ENCODE measurements at places on chromosomes 5 and 9.
A peak's percentile ranks its signal among the peaks of the same experiment; 100 is the strongest.

DNA sequence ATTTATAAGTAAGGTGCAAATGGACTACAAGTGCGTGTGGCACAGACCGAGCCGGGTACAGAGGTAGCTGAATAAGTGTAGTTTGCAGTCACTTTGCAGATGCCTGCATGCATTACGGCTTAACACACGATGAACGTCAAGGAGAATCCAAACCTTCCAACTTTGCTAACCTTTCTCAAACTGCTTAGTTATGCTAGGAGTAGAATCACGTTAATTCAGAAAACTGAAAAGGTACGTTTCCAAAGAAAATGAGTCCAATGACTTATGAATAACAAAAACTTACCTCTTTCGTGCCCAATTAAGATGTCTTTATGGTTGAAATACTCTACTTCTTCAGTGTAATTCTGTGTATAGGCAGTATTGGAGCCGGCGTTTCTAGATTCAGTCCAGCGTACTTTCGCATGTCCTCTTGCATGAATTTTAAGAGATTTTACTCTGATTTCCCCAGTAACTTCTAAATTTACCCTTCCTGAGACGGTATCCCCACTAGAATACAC lies 539 bp downstream of the ARRDC3 start:
- DNase-seq, result peak; percentile 64

GRCh38 chr5:3929799-3930198 lies 334.2 kb downstream of the IRX1 start:
- no peak for DNase-seq

DNA sequence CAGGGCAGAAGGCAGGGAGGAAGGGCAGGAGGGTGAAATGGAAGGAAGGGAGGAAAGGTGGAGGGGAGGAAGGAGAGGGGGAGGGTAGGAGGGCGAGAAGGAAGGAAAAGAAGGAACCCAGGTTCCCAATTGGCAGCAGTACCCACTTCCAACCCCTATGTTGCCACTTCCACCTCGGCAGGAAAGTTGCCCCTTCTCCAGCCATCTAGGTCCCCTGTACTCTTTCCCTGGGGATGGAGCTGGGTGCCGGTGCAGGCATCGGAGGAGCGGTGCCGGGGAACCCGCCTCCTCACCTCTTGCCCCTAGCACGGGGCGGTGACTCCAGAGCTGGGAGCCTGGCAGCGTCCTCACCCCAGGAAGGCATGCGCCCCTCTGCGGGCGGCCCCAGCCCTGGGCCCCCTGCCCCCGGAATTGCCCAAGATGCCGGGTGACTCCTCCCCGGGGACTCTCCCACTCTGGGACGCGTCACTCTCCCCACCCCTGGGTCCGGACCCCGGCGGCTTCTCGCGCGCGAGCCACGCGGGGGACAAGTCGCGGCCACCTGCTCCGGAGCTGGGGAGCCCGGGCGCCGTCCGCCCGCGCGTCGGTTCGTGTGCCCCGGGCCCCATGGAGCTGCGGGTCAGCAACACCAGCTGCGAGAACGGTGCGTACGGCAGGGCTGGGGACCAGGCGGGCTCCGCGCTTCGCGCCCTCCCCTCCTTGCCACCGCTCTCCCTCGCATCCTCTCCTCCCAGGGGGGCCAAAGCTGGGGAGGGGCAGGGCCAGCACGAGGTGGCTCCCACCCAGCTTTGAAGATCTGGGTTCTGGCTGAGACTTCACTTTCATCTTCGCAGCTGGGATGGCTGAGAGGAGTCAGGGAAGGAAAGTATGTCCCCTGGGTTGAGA lies at the start of gene NIPAL4:
Gene NIPAL4 (plus strand): TSS at position 499 of the 885 bp plus-strand sequence. CDS start 108 bp downstream, at position 607.
- DNase-seq, result no peak

- peak; percentile 14 for DNase-seq
Observed at GRCh38 chr5:77935506-77936364, 159.6 kb upstream of the TBCA start.

- DNase-seq, result no peak
Observed at GRCh38 chr9:22838266-22838665, 391.6 kb downstream of the DMRTA1 start.

DNA sequence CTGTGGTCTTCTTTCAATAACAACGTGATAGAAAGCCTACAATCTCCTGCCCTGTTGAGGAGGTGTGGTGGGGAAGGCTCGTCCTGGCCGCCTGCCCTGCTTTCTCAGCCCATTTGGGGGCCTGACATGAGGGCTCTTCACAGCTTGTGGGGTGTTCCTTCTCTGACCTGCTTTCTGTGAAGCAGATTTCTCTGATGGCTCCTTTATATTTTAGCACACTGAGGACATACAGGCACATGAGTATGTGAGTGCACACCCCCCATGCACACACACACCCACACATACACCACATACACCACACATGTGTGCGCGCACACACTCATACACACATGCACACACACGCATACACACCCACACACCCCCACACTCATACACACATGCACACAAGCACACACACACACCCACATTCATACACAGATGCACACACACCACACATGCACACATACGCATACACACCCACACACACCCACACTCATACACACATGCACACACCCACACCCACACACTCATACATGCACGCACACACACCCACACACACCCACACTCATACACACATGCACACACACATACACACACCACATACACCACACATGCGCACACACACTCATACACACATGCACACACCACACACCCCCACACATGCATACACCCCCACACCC lies 117.5 kb downstream of the COL5A1 start:
- no peak for DNase-seq

DNA sequence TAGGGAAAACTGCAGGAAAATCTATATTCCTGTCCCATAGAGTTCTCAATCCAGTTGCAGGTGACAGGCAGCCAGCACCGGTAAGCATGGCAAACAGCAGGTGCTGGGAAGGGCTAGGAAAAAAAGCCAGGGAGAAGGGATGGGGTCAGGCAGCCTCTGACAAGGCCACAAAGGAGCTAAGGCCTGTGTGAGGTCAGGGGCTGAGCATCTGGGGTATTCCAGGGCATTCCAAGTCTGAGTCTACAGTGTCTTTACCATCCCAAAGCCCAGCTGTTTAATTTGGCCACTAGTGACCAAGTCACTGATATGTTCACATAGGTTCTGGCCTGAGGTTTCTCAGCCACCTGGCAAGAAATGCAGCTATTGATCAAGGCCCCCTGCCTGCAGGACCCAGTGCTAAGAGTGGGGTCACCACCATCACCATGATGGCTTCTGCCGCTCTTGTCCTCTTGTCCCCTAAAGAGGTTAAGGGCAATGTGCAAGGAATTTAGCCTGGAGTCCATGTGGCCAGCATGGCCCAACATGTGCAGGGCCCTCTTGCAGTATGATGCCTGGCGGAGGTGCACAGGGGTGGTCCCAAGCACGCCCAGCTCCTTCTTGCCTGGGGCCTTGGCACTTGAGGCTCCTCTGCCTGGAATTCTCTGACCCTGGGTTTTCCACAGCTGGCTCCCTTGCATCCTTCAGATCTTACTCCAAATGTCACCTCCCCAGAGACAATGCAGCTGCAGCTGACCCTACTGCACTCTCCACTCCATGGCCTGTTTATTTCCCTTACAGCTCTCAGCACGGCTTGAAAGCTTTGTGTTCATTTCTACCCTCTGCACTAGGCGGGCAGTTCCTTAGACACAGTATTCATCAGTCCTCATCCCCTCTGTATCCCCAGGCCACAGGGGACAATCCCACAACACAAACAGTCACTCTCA lies 213.1 kb downstream of the MSX2 start:
- no peak for DNase-seq

DNA sequence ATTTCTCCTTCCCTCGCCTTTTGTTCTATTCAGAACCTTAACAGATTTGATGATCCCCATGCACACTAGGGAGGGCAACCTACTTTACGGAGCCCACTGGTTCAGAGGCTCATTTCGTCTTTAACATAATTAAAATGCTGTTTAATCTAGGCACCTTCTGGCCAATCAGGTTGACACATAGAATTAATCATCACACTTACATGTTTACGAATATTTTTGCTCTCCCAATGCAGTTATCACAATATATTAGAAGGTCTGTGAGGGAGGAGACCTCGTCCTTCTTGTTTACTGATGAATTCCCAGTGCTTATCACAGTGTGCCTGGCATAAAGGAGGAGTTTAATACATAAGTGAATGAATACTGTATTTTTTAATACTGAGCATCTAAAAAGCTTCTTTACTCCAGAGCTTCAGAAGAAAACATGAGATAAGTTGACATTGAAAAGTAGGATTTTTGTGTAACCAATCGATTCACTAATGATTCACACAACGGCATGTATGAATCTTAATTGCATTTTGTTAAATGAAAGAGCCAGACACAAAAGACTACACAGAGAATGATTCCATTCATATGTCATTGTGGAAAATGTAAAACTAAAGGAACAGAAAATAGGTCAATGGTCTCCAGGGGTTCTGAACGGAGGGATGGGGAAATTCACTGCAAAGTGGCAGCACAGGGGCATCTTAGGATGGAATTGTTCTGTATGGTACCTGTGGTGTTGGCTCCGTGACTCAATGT lies 78.6 kb upstream of the VCAN start:
- no peak for DNase-seq

DNA sequence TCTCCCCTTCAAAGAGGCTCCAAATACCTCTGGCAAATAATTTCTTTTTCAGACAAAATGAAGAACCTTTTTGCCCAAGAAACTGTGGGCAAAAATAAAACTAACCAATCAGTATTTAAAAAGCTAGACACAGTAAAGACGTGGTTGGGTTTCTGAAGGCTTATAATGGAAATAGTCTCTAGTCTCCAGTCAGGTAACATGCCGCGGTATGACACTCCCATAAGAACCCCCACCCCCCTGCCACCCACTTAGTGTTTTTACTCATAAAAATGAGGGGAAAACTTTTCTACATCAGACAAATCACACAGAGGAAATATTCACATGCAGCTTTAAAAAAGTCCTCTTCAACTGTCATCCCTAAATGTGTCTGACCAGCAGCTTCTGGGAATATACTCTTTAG lies 105.3 kb downstream of the THBS4 start:
- DNase-seq, result no peak

All from fibroblast of pulmonary artery (primary cell).